ENCODE measurements at places on chromosomes 1 and 21.

DNA sequence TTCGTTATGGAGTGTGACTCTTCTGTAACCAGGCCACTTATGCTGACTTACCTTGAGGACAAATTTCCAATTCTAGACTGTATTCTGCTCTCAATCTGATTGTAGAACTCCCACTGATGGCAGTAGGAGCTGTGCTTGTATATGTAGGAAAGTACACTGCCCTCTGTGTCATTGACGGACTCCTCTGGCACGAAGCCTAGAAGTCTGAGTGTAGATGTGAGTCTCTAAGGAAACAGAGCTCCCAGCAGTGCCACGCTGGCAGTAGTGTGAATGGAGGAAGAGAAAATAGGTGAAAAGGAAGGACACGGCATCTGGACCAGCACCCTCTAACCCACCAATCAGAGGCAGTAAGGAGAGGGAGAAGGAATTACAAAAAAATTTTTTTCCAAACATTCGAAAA lies 130.4 kb upstream of the ADGRL2 start:
- no peak for DNase-seq

DNA sequence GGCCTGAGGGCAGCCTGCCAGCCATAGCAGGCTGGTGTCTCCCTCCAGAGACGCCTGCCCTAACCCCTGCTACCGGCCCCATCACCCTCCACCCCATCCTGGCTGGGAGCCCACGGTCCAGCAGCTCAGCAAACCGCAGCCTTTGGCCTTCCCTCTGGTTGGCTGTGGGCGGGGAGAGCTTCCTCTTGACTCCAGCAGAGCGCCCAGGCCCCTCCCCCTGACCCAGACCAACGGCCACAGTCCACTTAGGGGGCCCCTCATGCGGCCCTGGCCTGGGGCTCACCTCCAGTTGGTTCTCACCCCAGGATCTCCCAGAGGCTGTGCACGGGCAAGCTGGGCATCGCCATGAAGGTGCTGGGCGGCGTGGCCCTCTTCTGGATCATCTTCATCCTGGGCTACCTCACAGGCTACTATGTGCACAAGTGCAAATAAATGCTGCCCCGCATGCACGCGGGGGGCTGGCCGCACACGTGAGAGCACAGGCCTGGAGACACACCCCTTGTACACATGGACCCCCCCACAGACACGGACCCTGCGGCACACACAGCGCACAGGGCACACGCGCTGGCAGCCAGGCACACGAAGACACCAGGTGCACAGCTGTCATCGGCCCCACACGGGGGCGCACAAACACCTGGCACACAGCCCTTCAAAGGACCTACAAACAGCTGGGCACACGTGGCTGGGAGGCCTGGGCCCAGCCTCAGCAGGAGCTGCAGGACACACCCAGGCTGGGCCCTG lies 3.1 kb downstream of the SMIM1 start:
- peak; percentile 88 for DNase-seq

- no peak for DNase-seq
These were observed 43.4 kb downstream of the AHDC1 start for GRCh38 chr1:27560268-27561123.

DNA sequence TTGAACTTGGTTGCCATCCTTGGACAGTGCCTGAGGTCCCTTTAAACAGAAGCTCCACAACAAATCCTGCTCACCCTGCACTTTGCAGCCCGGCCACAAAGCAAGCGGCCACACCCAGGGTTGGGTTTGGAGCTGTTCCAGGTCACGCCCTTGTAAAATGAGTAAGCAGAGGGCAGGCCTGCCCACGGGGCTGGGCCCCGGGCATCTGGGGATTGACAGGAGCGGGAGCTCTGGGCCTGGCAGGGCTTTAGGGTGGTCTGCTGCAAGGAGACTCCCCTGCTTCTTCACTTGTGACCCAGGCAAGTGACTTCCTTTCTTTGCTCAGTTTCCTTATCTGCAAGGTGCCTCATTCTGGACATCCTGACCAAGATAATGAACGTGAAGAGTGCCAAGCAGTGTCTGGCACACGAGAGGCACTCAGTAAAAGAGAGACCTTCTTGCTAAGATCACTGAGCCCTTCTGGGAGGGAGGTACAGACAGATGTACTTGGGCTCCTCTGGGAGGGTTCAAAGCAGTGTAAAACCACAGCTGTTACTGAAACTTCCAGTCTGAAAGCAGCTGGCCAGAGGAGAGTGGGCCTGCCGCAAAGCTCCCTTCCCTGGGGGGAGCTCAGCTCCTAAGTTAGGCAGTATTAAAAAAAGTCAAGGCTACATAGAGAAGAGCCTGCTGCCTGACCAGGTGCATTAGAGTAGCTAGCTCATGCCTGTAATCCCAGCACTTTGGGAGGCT lies 2.6 kb downstream of the E2F2 start:
- DNase-seq = peak; percentile 99

DNA sequence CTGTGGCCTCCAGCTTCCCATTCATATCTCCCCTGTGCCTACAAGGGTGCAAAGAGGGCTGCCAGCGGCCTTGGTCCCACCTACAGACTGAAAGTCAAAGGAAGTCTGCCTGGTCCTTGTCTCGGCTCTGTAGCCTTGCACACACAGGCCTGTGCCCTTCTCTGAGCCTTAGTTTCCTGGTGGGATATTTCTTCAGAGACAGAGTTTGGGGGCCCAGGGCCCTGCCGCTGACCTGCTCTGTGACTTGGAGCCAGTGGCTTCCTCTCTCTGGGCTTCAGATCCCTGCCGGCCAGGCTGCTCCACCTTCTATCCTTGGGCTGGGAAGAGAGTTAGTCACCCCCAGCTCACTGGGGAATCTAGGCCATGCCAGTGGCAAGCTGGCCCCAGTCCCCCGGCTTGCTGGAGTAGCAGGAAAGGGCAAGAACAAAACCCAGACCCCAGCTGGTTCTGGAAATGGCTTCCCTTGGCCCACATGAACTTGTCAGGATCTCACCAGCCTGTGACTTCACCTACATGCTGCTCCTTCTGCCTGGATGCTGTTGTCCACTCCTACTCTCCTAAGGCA lies 1.0 kb upstream of the TMEM61 start:
- DNase-seq = no peak

DNA sequence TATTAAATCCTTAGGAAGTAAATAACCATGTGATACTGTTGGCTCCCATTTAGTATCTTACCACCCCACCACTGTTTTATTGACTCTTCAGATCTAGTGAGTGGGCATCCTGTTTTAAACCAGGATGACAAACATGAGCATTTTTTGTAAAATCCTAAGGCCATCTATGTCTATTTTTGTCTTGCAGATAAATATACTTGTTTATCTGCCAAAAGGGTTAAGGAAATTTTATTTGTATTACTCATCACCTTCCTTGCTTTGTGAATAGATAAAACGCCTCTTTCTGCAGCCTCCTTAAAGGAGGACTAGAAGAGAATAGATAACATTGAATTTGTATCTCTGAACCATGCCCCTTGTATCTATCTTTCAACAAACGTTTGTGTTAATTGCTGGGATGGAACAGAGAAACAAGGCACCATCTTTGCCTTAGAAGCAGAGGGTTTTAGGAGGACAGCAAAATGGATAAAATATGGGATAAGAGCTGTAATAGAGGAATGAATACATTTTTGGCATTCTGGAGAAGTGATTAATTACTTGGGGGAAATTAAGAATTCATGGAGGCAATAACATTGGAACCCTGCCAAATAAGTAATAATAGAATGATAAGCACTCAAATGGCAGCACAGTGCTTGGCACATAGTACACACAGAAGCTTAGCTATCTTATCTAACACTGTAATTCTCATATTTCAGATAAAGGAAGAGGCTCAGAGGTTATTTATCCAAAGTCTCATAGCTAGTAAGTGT lies 14.7 kb downstream of the YTHDF2 start:
- peak; percentile 20 for DNase-seq

- DNase-seq = no peak
These were observed 15.0 kb downstream of the HTR1D start for GRCh38 chr1:23202263-23202749.

DNA sequence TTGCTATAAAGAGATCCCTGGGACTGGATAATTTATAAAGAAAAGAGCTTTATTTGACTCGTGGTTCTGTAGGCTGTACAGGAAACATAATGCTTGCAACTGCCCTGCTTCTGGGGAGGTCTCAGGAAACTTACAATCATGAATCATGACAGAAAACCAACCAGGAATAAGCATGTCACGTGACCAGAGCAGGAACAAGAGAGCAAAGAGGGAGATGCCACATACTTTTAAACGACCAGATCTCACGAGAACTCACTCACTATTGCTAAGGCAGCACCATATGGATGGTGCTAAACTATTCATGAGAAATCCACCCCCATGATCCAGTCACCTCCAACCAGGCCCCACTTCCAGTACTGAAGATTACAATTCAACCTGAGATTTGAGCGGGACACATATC lies 49.8 kb upstream of the RCC1 start:
- no peak for DNase-seq

DNA sequence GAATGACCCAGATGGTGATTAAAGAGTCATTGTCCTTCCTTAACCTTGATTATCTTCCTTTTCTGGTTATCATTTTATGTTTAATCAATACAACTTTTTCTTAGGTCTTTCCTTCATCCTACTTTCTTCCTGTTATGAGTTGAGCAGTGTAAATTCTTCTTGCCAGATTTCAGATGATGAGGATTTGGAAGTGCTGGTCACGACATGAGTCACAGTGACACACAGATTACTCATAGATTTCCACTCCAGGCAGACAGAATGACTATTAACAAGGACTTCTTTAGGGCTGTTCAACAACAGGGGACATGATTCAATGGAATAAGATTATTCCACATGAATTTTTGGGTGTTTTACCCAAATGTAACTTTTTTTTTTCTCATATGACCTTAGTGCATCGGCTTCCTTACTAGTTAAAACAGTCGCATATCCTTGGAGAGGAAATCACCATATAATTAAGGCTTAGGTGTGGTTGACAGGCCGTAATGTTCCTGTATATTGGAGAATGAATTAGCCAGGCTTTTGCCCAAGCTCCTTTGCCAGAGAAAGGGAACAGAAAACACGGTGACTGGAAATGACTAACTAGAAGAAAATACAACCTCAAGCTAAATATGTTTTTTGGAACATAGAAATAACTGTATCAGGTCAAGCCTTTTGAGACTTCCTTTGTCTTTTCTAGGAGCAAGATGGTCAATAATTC lies 44.2 kb downstream of the PRRX1 start:
- no peak for DNase-seq

GRCh38 chr1:60598041-60598910 lies 484.1 kb upstream of the NFIA start:
- no peak for DNase-seq

Data from hematopoietic multipotent progenitor cell treated with erythropoietin and hydrocortisone succinate and interleukin-3 and kit ligand, for 17 days (in vitro differentiated cells).